ENCODE measurements at places on chromosomes 6 and 20.

- no peak for DNase-seq
These were observed 132.1 kb upstream of the CNR1 start for GRCh38 chr6:88298066-88298845.

DNA sequence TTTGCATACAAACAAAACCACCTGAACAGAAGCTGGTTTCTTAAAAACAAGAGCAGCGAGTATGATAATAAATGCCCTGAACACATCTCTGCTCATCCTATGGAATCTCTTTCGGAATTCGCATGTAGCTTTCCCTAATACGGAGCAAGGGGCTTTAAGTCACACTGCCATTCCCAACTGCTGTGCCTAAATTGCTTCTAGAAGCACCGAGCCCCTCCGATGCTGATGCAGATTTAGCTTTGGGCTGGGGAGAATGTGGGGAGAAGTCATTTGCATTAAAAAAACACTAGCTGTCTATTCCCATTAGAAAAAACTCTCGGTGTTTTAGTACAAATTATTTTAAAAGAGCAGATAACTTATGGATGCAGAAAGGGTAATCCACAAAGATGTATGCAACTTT, 76.9 kb downstream of the CD83 start:
- no peak for DNase-seq

- no peak for DNase-seq
These were observed 76.6 kb upstream of the QKI start for GRCh38 chr6:163337958-163338357.

- no peak for DNase-seq
These were observed 11.4 kb upstream of the RFPL4B start for GRCh38 chr6:112335736-112336135.

DNA sequence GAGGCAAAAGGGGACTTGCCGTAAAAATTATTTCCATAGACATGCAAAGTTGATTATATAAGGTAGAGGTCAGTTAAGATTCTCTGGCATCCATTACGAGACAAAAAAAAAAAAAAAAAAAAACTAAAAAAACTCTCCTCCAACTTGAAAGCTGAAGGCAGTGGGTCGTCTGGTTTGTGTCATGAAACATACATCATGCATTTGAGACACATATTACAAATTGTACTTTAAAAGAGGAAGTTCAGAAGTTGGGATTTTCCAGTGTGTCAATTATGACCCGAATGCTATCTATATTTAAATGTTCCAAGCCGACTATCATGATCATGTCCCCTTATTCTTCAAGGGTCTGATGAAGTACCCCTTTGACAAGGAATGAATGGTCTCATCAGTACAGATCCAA, 125.1 kb downstream of the ZNF217 start:
- peak; percentile 54 for DNase-seq

DNA sequence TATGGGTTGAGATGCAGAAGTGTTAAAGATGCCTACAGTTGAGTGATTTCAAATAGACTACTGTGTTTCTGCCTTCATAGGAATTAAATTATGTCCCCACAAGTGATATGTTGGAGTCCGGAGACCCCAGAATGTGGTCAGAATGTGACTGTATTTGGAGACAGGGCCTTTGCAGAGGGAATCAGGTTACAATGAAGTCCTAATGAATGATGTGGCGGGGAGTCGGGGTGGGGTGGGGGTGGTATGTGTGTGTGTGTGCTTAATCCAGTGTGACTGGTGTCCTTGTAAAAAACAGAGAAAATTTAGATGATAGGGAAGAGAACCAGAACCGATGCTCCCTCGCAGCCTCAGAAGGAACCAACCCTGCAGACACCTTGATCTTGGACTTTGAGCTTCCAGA, 448.2 kb downstream of the QKI start:
- DNase-seq, result no peak

- no peak for DNase-seq
These were observed 276.3 kb upstream of the AGPAT4 start for GRCh38 chr6:161549977-161550655.

GRCh38 chr6:41228096-41228495, at the start of gene TREML4:
TREML4 (plus strand) TSS chr6:41228349; CDS start chr6:41228428, 79 bp downstream.
- DNase-seq, result no peak

GRCh38 chr6:31070711-31071197, 41.6 kb downstream of the C6orf15 start:
- no peak for DNase-seq

GRCh38 chr6:104472021-104472901, 387.5 kb downstream of the HACE1 start:
- DNase-seq, result no peak

DNA sequence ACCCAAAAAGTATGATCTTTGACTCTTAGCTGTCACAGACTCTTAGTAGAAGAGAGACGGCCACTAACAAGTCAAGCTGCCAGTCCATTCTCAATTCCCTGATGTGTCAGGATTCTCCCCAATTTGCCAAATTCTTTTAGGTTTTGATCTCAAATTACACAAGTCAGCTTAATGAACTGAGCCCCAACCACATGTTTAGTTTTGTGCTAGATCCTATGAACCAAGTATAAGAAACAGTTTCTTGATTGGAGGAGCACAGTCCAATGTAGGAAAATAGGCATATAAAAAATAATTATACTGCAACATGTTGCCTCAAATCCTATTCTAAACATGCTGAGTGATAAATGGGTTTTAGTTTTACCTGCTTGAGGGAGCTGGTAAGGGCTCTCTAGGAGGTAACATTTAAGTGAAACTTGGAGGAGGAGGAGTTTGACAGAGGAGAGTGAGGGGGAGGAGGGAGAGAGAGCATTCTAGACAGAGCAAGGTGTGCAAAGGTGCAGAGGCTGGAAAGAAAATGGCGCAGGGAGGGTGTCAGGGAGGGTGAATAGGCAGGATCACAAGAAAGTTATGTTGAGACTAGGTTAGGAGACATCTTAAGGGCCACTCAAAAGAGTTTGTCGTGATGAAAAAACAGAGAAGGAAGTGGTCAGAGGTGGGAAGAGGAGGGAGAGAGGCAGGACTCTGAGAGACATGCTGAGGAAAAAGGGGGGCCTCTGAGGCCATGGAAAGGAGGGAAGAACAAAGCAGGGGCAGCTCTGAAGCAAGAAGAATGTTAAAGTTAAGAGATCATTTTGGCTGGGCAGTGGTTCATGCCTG, 22.8 kb upstream of the FAM83C start:
- no peak for DNase-seq

- no peak for DNase-seq
These were observed 7.7 kb upstream of the BACH2 start for GRCh38 chr6:90304308-90304707.

DNA sequence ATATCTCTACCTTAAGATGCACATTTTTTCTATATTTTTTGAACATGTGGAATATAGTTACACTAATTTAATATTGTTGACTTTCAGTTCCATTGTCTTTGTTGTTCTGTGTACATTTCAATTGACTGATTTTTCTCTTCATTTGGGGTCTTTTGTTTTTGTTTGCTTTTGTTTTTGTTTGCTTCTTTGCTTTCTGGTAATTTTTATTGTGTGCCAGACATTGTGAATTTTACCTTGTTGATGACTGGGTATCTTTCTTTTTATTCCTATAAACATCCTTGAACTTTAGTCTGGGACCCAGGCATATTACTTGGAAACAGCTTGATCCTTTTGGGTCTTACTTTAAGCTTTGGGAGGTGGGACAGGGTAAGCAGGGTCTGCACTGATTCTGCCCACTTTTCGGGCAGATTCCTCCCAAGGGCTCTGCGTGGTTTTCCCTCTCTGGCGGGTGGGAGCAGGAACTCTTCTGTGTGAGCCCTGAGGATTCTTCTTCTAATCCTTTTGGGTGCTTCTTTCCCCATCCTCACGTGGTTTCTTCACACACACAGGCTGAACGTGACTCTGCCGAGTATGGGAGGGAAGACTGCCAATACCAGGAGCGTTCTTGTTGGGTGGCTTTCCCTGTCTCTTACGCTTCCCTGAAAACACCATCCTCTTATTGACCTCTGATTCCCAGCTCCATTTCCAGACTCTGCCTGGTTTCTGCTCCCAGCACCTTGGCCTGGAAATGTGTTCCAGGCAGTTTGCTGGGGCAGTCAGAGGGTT, 200.5 kb downstream of the ARID1B start:
- no peak for DNase-seq

DNA sequence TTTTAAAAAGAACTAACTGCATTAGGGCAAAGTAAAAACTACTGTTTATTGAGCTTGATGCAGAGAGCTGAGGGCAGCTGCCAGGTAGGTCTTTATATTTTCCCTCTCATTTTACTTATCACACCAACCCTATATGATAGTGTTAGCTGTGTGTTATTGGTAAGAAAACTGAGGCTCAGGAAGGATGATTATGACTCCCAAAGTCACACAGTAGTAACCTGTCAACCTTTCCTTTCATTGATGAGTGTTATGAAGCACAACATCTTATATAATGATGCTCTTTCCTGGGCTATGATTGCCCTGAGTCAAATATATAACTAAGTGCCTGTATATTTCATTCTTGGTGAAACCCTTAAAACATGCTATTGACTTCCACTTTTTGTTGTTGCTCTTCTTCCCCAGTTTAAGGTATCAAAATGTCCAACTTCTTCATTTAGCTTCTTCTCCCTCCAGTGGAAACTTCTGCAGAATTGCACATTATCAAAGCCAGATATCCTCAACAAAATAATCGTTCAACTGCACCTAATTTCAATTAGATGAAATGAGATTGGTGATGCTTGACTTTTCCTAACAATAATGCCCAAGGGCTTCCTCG, 8.1 kb downstream of the GFOD1 start:
- DNase-seq, result no peak

- DNase-seq, result no peak
These were observed 239.6 kb upstream of the SGK1 start for GRCh38 chr6:134557509-134557908.

- no peak for DNase-seq
These were observed 12.9 kb upstream of the WTAP start for GRCh38 chr6:159714404-159714803.

GRCh38 chr6:41332842-41333736, 2.3 kb upstream of the NCR2 start:
- no peak for DNase-seq

DNA sequence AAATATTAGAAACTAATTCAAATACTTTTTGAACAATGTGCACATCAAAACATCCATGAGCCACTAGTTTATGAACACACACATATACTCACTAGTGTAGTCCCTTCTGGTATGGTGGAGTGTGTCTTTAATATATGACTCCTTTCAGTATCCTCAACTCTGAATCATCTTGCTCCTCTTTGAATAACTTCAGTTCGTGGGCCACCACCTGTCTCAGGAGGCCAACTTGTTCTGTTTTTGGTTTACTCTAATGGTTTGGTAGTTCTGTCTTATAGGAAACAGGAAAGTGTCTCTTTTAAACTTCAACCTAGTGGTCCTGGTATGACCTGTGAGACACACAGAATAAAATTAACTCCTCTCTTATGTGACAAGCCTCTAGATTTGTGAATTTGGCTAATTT, 55.6 kb downstream of the ZNF292 start:
- DNase-seq, result peak; percentile 44

DNA sequence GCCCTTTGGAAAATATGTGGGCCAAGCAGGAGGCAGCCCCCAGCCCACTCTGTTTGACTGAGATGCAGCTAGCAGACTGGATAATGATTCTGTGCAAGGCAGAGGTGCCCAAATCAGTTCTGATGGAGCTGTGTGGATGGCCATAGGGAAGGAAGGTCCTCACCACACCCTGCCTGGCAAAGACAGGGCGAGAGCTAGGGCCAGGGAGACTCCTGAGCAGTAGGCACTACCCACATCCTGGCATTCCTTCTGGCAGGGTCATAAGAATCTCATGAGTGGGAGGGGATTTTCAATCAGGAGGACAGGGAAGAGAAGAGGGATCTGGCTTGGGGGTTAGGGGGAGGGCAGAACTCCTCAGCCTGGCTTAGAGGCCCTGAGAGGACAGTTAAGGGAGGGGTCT, 18.6 kb upstream of the TREM2 start:
- DNase-seq, result no peak

GRCh38 chr20:8545212-8545611, 413.1 kb downstream of the PLCB1 start:
- DNase-seq, result no peak

DNA sequence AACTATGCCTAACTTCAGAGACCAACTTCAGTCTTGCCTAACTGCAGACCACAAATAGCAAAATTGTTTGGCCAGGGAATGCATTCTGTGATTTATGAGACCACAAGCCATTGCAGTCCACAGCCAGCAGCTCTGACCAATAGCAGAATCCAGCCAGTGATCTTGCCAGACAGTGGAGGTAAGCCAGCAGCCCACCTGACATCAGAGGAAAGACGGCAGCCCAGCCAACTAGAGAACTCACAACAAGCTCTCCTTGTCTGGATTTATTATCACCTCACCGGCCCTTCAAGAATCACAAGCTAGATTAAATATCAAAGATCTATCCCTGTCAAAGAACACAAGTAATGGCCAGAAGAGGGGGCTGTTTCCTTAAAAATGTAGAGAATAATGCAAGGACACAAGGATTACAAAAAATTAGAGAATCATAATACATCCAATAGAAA, 66.5 kb upstream of the SLC35F1 start:
- peak; percentile 25 for DNase-seq

- DNase-seq, result no peak
These were observed 22.6 kb upstream of the TRAF3IP2 start for GRCh38 chr6:111628142-111628850.

DNA sequence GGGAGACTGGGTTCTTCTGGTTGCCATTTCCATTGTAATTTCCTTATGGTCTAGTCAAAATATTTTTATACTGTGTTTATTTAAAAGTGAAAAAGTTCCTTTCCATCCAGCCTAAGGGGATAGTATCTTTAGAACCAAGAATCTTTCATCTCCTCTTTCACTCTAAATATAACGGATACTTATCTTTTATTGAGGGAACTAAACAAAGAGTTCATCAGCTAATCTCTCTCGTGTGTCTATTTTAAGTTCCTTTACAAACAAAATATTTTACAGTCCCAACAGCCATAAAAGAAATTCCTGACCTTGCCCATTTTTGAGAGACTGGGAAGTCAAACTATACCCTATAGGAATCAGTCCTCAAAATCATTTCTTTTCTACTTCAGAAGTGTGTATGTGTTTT, 232.7 kb downstream of the NKAIN2 start:
- DNase-seq, result no peak

DNA sequence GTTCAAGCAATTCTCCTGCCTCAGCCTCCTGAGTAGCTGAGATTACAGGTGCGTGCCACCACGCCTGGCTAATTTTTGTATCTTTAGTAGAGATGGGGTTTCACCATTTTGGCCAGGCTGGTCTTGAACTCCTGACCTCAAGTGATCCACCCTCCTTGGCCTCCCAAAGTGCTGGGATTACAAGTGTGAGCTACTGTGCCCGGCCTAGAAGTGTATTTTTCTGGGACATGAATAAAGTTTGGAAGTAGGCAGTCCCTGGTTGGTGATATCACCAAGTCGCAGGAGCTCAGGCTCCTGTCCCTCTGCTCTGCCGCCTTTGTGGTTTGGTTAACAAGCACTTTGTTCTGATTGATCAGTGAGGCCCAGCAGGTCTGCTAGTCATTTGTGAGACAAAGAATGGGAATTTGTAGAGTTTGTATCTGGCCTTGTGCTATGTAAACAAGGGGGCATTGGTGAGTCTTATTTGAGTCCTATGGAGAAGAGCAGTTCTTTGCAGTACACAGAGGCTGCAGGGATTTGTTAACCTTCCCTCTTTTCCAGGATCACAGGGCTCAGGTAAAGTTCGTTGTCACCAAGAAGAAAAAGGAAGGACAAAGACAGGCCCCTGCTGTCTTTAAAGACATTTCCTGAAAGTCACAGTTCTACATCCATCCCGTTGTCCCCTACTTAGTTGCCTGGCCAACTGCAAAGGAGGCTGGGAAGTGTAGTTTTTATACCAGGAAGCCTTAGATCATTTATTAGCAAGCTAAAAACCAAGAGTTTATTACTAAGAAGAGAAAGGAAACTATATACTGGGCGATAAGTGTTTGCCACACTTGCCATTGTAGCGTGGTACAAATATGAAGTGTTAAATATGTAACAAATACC, 13.1 kb downstream of the MTHFD1L start:
- DNase-seq, result no peak

- DNase-seq, result no peak
These were observed 1260.8 kb upstream of the GJE1 start for GRCh38 chr6:140871911-140872310.

Measured in GM13977 (cell line).